ENCODE measurements at places on chromosomes 4 and X. TPM values are rescaled to one million over a fixed set of nuclear protein-coding genes. Genes with fewer than 3 reads are reported as not detected.

Gene TXK
- 1.4 TPM for total RNA-seq

Gene TAB3
- total RNA-seq = 17.5 TPM

Gene RIBC1
- 0.36 TPM for total RNA-seq

Gene MTNR1A
- total RNA-seq = not detected

Gene PRSS12
- total RNA-seq = 5.7 TPM

Gene SATL1
- total RNA-seq = not detected

Gene XPNPEP2
- total RNA-seq = 0.36 TPM

Gene NAT8L
- total RNA-seq = 0.04 TPM

Gene FOXR2
- not detected for total RNA-seq

Gene LETM1
- 55.0 TPM for total RNA-seq

Gene AVPR2
- total RNA-seq = 0.20 TPM

Gene ALB
- 7.6 TPM for total RNA-seq

Gene DCAF4L1
- total RNA-seq = 0.08 TPM

Gene PABPC1L2A
- total RNA-seq = not detected

Gene CT83
- total RNA-seq = not detected

Gene FAM9B
- not detected for total RNA-seq

Gene PABPC1L2B
- not detected for total RNA-seq

Gene PNMA6A
- 0.12 TPM for total RNA-seq

Gene ENPEP
- total RNA-seq = 0.40 TPM

Gene CFAP99
- total RNA-seq = 0.28 TPM

Gene BANK1
- total RNA-seq = 1.3 TPM

Gene RBMX2
- 11.4 TPM for total RNA-seq

Gene MGAT4D
- not detected for total RNA-seq

Gene ZFYVE28
- 5.3 TPM for total RNA-seq

Data from esophagus mucosa (tissue), 1 donor.